T-helper 2 cell treated with Interferon-gamma antibody and Interleukin-4, amounts not matched to agents 5 μg/mL and 100 μg/mL, for 36 hours (primary cell): ENCODE measurements at places on chromosomes 16 and 17.

GRCh38 chr17:8739097-8739496 lies 5.5 kb downstream of the CCDC42 start:
- no peak for DNase-seq

DNA sequence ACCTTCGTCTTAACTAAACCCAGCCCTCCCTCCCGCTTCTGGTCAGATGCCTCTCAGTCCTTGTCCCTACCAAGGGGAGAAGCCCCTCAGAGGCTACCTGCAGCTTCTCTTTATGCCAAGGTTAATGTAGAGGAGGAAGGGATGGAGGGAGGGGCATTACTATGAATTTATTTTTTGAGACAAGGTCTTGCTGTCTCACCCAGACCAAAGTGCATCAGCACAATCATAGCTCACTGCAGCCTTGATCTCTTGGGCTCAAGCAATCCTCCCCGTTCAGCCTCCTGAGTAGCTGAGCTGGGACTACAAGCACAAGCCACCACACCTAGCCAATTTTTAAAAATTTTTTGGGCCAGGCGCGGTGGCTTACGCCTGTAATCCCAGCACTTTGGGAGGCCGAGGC lies 15.3 kb downstream of the EPOP start:
- DNase-seq: no peak

GRCh38 chr17:58503866-58504265 lies 10.6 kb downstream of the MTMR4 start:
- no peak for DNase-seq

GRCh38 chr17:11244776-11245175 lies 3.8 kb downstream of the SHISA6 start:
- DNase-seq: no peak
